ENCODE measurements at places on chromosomes 5 and 9.

DNA sequence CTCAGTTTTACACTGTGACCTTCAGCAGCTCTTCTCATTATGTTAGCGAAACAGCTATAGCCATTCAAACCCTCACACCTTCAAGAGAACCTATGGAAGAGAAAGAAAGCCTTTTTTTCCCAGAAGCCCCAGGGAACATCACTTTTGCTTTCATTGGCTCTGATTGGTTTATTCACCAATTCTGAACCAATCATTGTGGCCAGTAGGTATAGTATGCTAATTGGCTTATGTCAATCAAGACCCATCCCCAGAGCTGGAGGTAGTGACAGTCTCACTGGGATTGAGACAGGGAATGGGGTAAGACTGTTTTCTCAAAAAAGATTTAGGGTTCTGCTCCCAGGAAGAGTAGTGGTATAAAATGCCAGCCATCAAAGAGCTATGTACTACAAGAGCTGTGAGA is 74.1 kb upstream of the FSD1L start:
- DNase-seq = no peak

GRCh38 chr9:120870206-120870605 is 6.8 kb downstream of the PHF19 start:
- no peak for DNase-seq

- DNase-seq = no peak
Measured at GRCh38 chr5:144478565-144478964, 307.9 kb downstream of the KCTD16 start.

DNA sequence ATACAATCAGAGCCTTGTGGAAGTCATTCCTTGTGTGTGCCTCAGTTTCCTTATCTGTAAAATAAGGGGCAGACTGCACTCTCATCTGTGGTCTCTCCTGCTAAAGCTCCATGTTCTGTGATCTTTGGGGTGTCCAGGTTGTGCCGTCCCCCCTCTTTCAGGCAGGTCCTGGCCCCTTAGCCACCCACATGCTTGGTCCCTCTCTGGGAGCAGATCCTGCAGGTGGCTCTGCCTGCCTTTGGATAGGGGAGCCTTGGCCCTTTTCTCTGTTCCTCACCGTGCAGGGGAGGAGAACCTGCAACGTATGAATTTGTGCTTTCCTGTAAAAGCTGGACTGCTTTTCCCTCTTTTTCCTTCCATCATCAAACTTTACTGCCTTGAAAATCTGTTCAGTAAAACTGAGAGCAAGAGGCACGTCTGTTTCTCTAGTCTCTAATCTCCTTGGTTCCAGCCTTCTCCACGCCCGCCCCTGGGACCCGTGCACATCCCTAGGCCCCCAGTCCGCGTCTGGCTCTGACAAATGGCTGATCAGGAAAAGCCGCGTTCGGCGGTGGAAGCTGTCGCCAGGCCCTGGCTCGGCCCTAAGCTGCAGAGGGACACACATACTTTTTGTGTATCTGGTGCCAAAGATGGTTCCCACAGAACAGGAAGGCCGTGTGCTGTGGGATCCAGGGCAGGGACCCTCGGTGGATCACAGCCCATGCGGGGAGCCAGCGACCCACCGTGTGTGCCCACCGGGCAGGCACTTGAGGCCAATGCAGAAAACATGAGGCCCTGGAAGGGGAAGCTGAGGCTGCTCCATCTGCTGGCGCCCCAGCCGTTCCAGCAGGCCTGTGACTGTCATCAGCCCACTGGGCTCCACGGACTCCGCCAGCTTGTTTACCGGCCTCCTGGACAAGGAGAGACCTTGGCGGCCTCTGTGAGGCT is 43.4 kb upstream of the COL5A1 start:
- no peak for DNase-seq

DNA sequence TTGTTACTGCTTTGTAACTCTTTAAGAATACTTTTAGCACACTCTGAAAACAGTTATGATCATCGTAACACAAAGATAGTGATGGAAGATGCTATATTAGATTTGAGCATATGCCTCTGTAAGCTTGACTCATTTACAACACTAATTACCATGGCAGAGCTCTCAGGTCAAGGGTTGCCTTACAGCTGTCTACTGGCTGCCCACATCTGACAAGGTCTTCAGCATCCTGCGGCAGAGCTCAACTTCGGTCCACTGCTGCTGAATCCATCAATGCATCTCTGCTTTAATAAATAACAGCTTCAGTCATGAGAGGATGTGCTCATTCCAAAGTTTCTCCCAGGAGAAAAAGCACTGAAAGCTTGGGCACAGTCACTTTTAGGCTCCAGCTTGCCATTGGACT is 449.4 kb downstream of the RASEF start:
- DNase-seq = no peak

Data from NCI-H2081 treated with DMSO at 0.1 percent for 48 hours (cell line).